RWPE2 (cell line): ENCODE measurements at places on chromosomes 3 and 15.

GRCh38 chr3:78879295-78879860 is 888.4 kb downstream of the ROBO1 start:
- no peak for DNase-seq

DNA sequence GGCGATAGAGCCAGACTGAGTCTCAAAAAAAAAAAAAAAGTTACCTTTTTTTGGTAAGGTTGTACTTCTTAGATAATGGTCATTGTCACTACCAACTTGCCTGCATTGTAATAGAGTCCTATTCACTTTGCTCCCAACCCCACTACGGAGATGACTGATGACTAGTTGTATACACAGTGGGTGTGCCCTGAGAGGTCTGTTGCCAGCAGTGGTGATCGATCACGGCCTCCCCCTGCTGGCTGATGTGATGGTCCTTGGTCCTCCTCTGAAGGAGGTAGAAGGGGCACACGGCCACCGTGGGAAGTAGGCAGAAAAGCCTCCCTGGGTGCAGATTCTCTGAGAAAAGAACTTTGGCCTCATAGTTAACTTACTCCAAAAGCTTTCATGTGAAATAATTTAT is 10.7 kb downstream of the GCNT3 start:
- peak; percentile 86 for DNase-seq

GRCh38 chr3:60250810-60251209 is 1000.4 kb downstream of the FHIT start:
- DNase-seq: no peak

DNA sequence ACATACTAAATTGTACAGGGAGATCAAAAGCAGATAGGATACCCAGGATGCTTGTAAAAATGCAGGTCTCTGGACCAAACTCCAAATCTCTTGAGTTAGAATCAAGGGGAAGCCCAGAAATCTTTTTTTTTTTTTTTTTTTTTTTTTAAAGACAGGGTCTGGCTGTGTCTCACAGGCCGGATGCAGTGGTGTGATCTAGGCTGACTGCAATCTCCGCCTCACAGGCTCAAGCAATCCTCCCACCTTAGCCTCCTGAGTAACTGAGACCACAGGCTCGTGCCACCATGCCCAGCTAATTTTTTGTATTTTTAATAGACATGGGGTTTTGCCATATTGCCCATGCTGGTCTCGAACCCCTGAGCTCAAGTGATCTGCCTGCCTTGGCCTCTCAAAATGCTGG is 373.5 kb downstream of the SHQ1 start:
- no peak for DNase-seq

GRCh38 chr15:75872403-75872990 is 29.2 kb downstream of the UBE2Q2 start:
- DNase-seq: no peak

DNA sequence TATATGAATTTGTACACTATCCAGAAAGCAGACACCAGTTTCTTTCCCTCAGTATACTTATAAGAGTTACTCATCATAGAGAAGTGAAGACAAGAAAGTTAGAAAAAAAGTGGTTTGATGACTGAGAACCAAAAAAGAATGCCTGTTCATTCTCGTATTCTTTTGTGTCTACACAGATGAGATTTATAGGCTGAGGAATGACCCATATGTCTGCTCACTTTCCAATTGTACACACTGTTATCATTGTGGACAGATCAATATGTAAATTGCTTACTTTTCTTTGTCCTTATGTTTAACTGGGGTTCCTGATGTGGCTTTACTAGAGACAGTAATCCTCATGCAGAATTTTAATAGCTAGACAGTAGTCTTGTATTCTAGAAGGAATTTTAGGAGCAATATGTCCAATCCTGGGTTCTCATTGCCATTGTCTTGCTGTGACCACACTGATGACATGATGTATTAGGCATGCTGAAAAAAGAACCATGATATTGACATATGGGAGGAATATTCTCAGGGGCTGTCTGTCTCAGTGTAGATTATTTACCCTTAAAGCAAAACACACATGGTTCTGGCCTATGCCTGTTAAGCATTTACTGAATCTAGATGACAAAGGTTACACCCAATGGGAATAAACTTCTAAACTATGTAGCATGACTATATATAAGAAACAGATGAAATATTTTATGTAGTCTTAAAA is 669.7 kb downstream of the ROBO1 start:
- DNase-seq: no peak

DNA sequence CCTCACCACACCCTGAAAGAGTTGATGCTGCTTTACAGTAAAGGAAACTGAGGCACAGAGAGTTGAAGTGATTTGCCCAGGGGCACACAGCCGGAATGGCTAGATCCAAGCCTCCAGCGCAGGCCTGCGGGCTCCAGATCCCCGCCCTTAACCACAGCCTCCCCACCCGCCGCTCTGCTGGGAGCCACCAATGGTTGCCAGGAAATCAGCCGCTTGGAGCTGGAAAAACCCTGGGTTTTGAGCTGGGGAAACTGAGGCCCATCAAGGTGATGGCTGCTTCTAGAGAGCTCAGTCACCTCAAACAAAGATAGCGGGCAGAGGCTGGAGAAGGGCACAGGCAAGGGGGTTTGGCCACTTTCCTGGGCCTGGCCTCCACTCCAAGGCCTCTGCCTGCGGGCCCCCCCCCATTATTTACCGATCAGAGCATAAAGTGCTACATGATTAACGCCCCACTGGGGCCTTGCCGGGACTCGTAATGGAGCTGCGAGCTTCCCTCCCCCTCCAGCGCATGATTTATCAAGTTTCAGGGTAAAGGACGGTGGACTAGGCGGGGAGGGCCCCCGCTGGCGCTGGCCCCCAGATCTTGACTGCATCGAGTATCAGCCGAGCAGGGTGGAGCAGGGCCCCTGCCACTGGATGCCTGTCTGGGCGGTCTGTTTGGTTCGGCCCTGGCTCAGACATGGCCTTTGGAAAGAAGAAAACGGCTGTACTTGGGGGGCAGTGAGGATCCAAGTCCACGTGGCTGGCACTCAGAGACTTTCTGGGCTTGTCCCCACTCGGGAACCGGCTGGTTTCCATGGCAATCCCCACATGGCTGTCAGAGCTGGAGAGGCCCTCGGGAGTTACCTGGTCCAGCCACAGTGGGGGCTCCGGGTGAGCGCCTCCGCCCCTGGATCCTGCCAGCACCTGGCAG is 9.1 kb downstream of the PLXND1 start:
- DNase-seq: no peak

DNA sequence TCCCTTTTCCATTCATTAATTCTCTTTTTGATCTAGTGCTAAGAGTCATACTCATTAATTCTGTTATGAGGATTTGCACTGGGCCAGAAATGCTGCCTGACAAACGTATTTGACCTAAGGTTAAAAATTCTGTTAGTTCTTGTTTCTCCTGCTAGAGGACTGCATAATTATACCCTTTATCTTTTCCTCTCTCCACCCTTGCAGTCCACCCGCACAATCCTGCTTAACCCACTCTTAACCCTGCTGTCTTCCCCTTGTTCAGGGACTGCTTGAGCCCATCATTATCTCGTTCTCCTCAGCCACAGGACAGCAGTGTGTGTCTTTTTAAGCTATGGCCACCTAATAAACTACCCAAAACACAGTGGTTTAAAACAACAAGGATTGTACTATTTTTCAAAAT is 31.1 kb upstream of the DYNC1LI1 start:
- DNase-seq: no peak
